ENCODE measurements at places on chromosomes 16 and 17.

- no peak for DNase-seq
These were observed 201.9 kb upstream of the CDH11 start for GRCh38 chr16:65323655-65324237.

DNA sequence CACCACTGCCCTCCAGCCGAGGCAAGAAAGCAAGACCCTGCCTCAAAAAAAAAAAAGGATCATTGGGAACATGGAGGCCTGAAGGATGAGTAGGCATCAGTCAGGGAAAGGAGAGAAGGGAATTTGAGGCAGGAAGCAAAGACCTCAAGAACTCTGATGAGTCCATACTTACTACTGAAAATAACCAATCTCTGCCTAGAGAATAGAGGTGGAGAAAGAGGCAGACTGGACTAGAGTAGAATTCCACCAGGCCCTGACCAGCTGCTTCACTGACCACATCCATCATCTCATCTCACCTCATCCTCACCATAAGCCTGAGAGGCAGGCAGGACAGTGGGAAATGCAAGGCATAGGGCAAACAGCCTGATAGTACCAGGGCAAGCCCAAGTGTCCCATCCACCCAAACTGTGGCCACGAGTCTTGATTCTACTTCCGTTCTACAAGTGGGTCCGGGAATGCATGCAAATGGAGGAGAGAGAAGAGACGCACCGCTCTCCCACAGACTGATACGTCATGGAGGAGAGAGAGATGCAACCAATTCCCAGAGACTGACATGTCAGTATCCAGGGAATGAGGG is 17.1 kb downstream of the ANKRD11 start:
- no peak for DNase-seq

- peak; percentile 66 for DNase-seq
These were observed 21.4 kb downstream of the QPRT start for GRCh38 chr16:29700253-29700987.

DNA sequence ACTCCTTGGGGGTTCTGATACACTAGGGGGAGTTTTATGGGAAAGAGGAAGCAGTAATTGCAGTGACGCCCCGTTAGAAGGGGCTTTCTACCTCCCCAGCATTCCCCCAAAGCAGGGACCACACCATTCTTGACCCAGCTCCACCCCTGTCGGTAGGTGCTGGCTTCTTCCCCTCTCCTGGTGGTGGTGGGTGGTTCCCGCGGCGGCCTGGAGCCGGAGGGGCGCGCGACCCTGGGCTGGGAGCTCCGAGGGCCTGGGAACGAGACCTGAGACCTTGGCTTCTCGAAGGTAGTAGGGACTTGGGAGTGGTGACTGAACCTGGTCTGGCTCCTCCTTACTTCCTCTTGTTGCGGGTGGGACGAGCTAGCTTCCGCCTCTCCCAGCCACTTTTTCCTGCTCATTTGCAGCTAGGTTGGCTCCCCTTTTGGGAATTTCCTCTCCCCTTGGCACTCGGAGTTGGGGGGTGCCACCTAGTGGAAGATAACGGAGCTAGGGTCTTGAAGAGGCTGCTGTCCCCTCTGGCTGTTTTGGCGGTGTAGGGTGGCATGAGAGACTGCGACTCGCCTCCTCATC is 438 bp downstream of the GRN start:
- no peak for DNase-seq

DNA sequence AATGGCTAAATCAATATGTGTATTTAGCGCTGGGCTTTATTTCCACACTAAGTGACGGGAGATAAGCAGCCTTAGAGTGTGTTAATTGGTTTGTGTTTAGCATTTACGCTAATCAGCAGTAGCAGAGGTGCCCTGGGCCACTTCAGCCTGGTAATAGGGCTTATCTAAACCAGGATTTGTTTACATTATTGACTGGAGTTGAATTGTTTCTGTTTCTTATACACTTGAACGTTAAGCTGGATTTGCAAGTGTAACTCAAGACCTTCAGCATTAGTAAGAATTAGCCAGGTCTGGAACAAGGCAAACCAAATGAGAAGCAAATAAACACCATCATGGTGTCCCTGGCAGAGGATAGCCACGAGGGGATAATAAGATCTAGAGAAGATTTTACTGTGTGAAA is 313.6 kb downstream of the HS3ST4 start:
- no peak for DNase-seq
